ENCODE measurements at places on chromosomes 4 and X. TPM values are rescaled to one million over a fixed set of nuclear protein-coding genes. Genes with fewer than 3 reads are reported as not detected.

GRCh38 chr4:30028826-30029225 lies 691.3 kb upstream of the PCDH7 start:
- DNase-seq: no peak

- DNase-seq: no peak
Measured at GRCh38 chr4:130008461-130008860, 912.5 kb downstream of the C4orf33 start.

Gene GYG2
- 63.8 TPM for total RNA-seq

DNA sequence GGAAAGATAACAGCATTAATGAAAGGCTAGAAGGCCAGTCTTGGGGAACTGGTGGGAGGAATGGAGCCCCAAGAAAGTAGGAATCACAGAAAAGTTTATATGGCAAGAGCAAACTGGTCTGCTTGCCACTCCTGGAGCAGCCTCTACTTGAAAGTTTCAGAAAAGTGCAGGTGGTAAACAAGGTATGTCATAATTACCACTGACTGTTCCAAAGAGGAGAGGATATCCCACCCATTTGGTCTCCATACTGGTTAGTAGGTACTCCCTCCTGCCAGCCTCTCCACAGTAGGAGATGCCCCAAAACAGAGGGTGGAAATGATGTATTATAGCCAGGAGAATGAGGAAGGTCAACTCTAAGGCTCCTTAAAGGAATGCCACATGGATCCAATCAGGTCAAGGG lies 145.1 kb downstream of the INPP4B start:
- DNase-seq: no peak

DNA sequence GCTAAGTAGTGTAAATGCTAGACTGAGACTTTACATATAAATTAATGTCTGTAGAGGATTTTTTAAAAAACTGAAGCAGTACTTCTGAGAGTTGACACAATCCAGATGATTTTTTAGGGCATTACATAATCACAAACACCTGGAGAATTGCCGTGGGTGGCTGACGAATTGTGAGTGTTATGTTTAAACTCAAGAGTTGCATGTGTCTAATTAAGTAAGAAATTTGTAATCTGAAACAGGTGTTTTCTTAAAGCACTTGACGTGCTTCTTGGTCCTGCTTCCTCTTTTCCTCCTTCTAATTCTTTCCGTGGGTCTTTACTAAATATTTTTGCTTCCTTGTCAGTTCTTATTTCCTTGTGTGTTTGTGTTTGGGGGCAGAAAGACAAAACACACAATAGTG lies 27.8 kb downstream of the PIR start:
- DNase-seq: no peak

Gene GRPR
- 16.5 TPM for total RNA-seq

- DNase-seq: no peak
Measured at GRCh38 chr4:87299898-87300297, 22.8 kb downstream of the HSD17B13 start.

Measured in GM23338 (cell line).